HuH-7 (cell line): ENCODE measurements at places on chromosomes 7 and 10.

DNA sequence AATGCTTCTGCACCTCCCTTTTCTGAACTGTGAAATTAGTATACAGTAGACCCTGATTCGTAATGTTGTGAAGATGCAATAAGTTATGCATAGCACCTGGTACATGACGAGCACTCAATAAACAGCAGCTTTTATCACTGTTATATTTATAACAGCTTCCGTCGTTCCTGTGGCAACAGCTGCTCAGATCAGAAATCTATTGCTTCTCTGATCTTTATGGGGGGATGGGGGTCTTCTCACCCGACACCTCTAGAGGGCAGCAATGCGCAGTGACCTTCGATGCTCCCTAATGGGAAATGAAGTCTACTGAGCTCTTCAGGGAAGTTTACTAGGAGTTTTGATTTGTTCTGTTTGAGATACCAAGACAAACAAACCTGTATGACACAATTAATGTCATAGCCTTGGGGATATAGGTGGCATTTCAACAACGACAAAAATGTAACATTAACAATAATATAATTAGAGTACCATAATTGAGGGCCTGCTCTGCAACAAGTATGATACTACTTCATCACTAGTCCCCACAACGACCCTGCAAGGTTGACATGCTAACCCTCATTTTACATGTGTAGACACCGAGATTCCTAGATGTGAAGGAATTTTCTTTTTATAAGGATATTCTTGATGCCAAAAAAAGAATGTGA lies 289.6 kb downstream of the SFMBT2 start:
- peak; percentile 61 for DNase-seq

DNA sequence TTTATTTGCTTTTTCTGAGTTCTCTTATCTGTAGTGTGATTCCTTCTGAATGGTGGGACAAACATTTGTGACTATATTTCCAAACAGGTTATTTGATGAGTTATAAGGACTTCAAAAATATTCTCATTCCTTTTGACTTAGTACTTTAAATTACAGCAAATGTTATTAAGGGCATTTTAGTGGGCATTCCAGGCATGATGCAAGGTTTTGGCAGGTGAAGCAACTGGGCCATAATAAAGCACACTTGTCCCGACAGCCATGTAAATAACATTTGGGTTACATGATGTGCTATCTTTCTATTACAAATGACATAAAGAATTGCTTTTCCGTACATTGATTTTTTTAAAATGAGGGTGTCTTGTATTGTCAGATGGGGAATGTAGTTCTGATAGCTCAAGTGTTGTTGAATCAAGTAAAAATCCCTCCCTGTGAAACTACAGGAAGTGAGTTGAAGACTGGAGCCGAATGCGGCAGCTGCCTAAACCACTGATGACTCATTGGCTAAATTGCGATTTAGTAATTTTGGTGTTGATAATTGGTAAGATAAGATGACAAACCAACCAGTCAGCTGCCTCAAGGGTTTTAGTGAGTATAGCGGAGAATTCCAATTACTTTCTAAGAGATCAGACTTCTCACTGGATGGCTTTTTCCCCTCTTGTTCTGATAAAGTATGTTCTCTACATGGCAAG lies 231.3 kb upstream of the NPY start:
- DNase-seq = no peak

GRCh38 chr10:75487087-75487754 lies 55.8 kb downstream of the LRMDA start:
- no peak for DNase-seq

- DNase-seq = no peak
Observed at GRCh38 chr7:11192506-11192905, 218.8 kb downstream of the PHF14 start.

GRCh38 chr7:117399820-117400422 lies 27.4 kb downstream of the ASZ1 start:
- DNase-seq = no peak

- no peak for DNase-seq
Observed at GRCh38 chr7:108515630-108516029, 10.3 kb downstream of the PNPLA8 start.

- DNase-seq = no peak
Observed at GRCh38 chr7:84073186-84073875, 121.3 kb downstream of the SEMA3A start.

DNA sequence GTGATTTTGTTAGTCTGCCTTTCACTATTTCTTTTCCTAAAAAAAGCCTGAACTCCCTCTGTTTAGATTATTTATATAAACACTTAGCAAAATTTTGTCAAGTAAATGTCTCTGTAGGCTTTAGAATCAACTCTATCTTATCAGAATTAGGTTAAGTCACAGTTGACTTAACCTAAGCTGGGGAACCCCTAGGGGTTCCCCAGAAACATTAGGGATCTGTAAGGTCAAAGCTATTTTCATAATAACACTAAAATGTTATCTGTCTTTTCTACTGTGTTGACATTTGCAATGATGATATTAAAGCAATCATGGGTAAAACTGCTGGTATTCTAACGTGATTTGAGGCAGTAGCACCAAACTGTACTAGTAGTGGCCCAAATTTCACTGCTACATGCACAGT lies 24.3 kb downstream of the DYNC1I1 start:
- no peak for DNase-seq
